ENCODE measurements at places on chromosomes 12 and 14.

DNA sequence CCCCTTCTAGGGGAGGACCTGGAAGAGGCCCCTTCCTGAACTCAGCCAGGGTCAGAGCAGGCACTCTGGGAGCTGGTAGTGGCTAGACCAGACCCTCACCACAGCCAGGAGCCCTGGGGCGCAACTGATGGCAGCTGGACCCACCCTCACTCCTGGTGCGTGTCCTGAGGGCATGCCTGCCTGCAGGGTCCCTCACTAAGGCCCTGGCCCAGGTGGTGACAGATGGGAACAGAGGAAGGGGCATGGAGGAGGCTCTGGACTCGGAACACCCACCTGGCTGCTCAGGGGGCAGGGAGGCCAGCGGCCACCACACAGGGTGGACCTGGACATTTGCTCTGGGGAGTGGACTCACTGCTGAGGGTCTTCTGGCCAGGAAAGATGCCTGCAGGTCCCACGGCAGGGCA lies 342.2 kb upstream of the SFSWAP start:
- no peak for DNase-seq

GRCh38 chr12:122063694-122064024 lies 14.9 kb upstream of the MLXIP start:
- no peak for DNase-seq

- no peak for DNase-seq
These were observed 88.1 kb downstream of the PAPOLA start for GRCh38 chr14:96590190-96590864.

DNA sequence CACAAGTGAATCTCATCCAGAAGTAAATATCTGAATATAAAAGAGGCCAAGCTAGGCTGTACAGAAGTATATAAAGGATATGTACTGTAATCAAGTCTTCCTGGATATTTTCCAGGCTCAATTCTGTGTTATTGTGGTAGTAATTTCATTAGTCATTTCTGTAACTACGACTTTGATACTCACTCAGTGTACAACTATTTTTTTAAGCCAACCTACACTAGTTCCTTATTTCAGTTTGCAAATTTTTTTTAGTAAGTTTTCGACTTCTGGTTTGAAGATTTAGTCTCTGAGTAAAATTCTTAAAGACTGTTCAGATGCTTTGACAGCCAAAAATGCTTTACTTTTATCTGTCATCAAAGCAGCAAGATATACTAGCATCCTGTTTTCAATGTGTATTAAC lies 130.8 kb downstream of the CAPZA3 start:
- DNase-seq = peak; percentile 4

- DNase-seq = no peak
These were observed 22.0 kb downstream of the AP5M1 start for GRCh38 chr14:57290751-57291150.

Measured in AG08395 (cell line).